ENCODE measurements at places on chromosomes 2 and 18.

DNA sequence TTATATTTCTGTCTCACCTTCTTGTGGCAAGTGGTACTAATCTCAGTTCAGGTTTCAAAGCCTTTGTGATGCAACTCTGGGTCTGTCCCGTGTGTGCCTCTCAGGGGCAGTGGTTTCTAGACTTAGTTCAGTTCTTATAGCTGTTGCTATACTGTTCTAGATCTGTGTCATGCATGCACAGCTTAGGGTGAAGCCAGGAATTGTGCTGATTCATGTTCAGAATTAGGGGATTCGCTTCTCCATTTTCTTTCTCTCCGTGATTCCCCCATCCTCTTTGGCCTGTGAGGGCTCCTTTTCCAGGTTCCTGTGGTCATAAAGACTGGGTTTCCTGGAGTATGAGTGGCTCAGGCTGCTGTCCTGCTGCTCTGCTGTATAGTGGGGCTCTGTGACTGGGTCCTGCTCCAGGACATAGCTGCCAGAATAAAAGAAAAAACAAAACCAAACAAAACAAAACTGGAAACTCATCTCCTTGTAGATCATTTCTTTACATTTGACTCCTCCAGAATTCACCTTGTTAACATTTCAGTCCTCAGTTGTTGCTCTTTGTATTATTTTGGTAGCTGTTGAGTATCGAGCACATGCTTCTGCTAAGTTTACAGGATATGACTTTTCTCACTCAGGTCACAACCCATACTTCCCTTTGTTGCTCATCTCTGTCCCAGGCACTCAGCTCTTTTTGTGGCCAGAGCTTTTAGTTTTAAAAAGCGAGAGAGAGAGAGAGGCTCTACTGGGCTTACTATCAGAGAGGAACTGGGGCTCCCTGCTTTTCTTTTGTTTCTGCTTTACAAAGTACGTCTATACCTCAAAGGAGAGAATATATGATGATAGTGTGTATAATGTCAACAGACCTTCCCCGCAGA, 34.2 kb downstream of the CERS6 start:
- no peak for DNase-seq

- DNase-seq = peak; percentile 67
Observed at GRCh38 chr2:10036095-10036884, 7.1 kb upstream of the KLF11 start.

DNA sequence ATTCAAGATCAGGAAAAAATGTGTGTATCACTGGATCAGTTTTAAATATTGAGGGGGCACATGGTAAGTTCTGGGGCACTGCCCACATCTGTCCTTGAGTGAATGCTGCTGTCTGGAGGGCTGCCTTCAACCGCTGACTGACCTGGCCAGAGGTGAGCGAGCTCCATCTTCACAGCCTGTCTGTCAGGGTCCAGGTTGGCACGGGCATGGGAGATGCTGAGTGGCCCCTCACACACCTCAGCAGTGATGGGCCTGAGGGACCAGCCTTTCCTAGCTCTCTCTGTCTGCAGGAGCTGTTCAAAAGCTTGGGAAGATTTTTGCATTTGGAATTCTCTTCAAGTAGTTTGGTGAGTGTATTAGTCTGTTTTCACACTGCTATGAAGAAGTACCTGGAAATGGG, 114.8 kb upstream of the ALKAL2 start:
- DNase-seq = no peak

DNA sequence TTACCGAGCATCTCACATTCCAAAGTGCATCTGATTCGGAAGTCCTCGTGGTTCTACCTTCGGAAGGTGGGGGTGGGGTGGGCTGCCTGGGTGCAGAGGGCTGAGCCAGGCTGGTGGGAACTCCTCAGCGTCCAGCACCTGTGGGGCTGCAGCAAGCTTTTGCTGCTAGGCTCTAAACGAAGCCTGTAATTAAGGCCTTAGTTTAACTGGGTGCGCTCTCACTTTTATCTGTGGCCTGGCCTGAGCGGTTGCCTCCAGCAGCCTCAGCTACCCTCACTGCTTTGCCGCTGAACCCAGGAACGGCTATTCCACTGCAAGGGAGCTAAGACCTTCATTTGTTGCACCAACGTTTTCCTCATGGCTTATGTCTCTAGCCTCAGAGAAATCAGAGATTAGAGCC, 48.4 kb downstream of the TMEM17 start:
- DNase-seq = no peak

DNA sequence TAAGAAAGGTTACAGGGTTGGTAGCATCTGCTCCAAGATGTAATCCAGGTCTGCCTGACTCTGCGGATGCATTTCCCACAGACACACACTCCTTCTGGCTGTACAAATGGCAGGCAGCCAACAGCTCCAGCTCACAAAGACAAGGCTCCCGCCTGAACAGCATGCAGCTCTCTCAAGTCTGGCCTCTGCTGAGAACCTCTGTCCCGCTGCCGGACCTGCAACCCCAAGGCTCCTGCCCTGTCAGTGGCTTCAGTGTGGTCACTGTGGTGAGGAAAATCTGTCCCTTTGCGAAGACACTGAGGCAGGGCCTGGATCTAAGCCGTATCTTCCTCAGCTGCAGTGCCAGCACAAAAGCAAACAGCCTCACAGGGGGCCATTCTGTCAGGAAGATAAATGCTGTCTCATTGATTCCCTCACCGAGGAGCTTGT, 469.3 kb upstream of the MEX3C start:
- DNase-seq = peak; percentile 4

DNA sequence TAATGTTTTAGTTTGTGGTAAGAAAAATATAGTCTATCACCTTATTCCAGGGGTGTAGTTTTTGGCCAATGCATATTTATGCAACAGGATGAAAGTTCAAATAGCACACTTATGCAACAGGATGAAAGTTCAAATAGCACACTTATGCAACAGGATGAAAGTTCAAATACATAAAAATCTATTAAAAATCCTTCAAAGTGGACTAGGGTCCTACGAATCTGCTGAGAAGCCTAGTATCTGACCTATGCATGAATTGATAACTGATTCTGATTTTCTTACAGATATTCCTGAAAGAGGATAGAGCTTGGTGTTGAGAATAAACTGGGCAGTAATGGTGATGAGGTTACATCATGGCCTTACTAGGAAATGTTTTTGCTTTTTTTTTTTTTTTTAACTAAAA, 2.8 kb downstream of the PECR start:
- DNase-seq = no peak

DNA sequence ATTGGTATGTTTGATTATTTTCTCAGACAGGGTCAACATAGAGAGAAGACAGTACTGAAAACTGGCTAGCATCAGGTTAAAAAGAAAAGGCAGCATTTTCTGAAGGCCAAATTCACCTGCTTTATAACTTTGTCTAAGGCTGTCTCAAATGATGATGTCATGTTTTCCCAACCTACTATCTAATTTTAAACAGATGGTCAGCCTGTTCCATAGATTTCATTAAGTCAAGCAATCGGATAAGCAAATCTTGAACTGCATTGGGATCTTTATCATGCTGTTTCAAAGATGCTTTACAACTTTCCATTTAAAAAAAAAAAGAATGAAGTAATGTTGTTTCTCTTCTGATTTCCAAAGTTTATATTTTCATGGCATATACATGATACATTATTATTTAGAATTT, 56.3 kb upstream of the SPOPL start:
- no peak for DNase-seq

DNA sequence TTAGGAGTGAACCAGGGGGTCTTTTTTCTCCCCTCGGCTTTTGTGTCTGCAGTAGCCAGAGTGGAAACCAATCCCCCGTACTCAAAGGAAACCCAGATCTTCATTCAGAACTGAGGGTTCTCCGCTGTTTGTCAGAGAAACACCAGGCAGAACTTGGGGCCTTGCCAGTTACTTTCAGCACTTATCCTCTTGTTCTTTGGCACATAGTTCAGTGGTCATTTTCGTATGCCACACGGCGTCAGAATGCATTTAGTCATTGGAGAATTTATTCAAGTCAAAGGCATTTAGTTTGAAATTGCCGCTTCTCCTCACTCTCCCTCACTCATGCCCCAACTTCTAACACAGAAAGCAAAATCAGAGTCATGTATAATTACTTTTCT, 102.9 kb downstream of the CABLES1 start:
- DNase-seq = peak; percentile 75

DNA sequence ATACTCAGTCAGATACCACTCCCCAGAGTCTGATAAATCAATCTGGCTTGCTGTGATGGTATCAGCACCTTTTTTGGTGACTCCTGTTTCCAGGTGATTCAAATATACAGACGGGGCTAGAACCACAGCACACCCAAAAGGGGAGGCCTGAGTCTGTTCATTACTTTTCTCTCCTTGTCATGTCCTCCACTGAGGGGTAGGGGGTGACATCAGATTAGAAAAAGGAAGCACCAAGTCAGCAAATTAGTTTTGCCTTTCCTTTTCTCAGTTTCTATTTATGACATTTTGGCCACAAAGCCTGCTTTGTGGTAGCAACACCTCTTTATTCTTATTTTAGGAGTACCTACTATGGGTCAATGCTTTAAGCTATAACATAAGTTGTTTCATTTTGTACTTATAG, 127.4 kb downstream of the CCDC102B start:
- no peak for DNase-seq

DNA sequence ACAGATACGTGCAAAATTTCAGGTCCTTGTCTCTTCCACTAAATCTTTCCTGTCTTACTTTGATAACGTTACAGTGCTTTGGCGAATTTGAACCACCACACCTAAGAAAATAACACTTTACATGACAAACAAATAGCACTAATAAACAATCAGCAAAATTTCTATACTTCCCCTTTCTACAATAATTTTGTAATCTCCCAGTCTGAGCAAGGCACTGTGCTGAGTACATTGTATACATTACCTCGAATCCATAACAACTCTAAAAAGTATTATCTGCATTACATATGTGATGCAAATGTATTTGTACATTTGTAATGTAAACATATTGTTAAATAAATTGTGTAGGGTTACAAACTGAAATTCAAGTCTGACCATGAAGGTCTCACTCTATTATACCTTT, 49.9 kb downstream of the RTN4 start:
- DNase-seq = no peak

GRCh38 chr2:201572846-201573508, 70.3 kb downstream of the TMEM237 start:
- no peak for DNase-seq

DNA sequence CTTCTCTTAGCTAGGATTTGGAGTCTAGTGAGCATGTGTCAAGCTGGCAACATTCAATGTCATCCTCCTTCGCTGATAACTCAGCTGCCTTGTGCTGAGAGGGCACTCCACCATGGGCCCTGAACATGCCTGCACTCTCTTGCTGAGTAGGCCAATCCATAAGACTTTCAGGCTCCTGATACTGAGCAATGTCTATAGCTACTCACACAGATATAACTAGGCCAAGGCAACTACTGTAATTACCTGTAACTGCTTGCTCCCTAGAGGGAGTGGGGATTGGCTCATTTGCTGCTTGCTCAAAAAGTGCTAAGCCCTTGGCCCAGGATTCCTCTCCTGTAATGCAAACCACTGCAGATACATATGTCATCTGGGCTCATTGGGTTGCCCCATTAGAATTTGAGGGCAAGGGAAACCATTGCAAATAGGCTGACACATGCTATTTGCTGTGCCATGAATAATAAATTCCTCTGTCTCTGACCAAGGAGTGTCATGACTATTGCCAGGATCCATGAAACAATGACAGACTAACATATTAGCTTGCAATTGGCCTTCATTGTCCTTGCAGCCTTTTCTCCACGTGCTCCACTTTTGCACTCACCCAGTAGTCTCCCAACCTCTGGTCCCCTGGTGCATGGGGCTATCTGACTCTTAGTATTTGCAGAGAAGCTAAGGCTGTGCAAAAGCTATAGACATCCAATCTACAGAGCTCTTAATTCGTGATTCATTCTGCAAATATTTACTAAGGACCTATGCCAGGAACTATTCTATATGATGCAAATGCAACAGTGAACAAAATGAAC, 36.9 kb upstream of the BMPR2 start:
- no peak for DNase-seq

- no peak for DNase-seq
Observed at GRCh38 chr2:117321816-117322215, 492.7 kb upstream of the DDX18 start.

DNA sequence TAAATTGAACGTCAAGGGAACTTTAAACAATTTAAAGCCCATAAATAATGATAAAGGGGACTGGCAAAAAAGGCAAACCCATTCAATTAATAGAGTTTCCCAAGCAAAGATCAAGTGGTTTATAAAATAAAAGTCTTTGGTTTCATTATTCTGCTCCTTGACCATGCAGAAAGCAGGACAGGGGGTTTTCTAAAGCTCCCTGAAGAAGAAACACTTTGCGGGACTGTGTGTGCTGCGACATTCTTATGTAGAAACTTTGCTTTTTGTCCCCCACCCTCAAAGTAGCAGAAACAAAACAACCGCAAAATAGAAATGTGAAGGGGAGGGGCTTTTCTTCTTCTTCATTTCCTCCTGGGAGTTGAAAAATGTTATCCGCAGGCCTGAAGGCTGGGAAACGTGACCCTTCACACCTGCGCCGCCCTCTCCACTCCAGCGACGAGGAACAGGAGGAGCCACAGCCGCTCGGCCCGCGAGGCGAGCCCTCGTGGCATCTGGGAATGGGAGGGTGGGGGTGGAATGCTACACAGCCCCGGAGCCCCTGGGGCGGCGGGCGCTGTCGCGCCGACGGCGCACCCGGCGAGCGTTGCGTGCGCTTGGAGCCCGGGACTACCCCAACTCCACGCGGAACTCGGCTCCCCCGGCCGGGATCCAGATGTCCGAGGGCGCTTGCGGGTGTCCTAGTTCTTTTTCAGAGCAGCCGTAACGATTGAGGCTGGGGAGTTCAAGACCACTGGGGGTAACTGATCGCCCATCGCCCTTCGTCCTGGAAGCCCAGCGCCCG, 4.3 kb upstream of the GBX2 start:
- no peak for DNase-seq

DNA sequence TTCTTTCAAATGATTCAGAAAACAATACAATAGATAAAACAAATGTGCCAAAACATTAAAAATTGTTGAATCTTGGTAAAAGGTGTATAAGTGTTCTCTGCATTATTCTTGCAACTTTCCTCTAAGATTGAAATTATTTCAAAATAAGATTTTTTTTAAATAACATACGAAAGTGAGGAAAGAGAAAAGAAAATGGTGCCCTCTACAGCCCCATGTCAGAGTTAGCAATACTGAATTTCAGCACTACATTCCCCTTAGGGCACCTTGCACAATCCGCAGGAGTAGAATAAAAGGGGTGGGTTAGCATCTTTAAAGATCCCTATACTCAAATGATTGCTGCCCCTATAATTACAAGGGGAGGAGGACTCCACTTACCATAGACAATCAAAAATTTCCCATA, 433.7 kb downstream of the BCL11A start:
- DNase-seq = no peak

GRCh38 chr2:72963423-72964145, 46.3 kb downstream of the EMX1 start:
- no peak for DNase-seq

DNA sequence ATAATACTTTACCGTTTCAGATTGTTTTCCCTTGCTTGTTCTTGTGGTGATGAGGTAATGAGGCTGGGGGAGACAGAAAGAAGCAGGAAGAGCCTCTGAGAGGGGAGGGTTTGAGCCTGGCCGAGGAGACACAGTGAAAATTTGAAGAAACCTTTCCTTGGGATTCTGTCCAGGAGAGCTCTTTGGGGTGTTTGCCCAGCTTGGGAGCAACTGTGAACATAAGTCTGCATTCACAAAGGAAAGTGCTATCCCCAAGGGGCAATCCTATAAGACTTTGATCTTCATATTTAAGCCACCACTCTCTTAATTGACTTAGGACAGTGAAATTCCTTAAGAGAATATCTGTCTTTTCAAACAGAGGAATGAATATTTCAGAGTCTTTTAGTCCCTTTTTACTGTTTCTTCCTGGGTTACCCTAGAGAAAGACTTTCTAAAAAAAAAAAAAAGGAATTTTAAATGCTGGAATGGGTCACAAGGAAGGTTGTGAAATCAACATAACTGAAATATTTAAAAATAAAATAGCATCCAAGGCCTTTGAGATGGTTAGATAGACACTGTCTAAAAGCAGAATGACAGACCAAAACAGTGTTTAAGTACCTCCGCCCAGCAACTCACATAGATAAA, 52.5 kb upstream of the STAM2 start:
- no peak for DNase-seq

Measured in retinal pigment epithelial cell (primary cell).